H1 (cell line): ENCODE measurements at places on chromosomes 3 and 15. TPM values are rescaled to one million over a fixed set of nuclear protein-coding genes. Genes with fewer than 3 reads are reported as not detected.

OIP5 gene
- 34.8 and 36.7 TPM in 2 replicates for total RNA-seq

TF gene
- total RNA-seq, result 0.06 and 0.26 TPM in 2 replicates

PYDC2 gene
- not detected in 2 replicates for total RNA-seq

SPINK8 gene
- not detected in 2 replicates for total RNA-seq

ADIPOQ gene
- total RNA-seq, result not detected in 2 replicates

SNX33 gene
- 22.9 and 24.8 TPM in 2 replicates for total RNA-seq

GOLGA6L24 gene
- not detected in 2 replicates for total RNA-seq

CEMIP gene
- 0.60 and 1.8 TPM in 2 replicates for total RNA-seq

TNNC1 gene
- total RNA-seq, result 5.8 and 9.5 TPM in 2 replicates

AP3B2 gene
- total RNA-seq, result 23.6 and 25.7 TPM in 2 replicates

MESP2 gene
- 0.35 and 0.38 TPM in 2 replicates for total RNA-seq

PRR20G gene
- total RNA-seq, result not detected in 2 replicates

PLAAT1 gene
- total RNA-seq, result 3.4 and 6.0 TPM in 2 replicates

MEX3B gene
- total RNA-seq, result 15.6 and 15.9 TPM in 2 replicates

RUBCN gene
- total RNA-seq, result 18.2 and 21.9 TPM in 2 replicates

IL1RAP gene
- 2.7 and 3.9 TPM in 2 replicates for total RNA-seq

TM6SF1 gene
- total RNA-seq, result 0.90 and 1.0 TPM in 2 replicates

C3orf20 gene
- total RNA-seq, result not detected in 2 replicates

SLC12A8 gene
- 12.0 and 13.7 TPM in 2 replicates for total RNA-seq

SH2D7 gene
- total RNA-seq, result not detected in 2 replicates

FHIT gene
- 1.8 and 3.2 TPM in 2 replicates for total RNA-seq

ADAMTSL3 gene
- total RNA-seq, result 0.75 and 1.4 TPM in 2 replicates

LRRC31 gene
- not detected in 2 replicates for total RNA-seq
